GM19239 (cell line): ENCODE measurements at places on chromosomes 5 and 9.

DNA sequence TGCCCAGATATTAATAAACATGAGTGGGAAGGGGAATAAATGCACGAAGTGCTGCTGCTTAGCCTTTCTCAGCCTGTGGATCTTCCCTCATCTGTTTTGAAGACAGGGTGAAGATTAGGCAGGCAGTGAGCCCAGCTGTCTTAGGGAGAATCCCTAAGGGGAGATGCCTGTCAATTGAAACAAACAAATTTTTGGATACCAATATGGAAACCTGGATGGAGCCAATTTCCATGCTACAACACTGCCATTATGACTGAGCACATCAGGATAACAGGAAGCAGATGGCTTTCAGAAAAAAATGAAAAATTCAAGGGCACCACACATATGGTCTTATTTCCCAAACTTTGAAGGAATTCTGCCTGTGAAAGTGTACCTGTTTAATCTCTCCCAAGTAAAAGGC lies 80.3 kb downstream of the HMHB1 start:
- no peak for DNase-seq

GRCh38 chr5:93677359-93677891 lies 64.0 kb downstream of the POU5F2 start:
- no peak for DNase-seq

DNA sequence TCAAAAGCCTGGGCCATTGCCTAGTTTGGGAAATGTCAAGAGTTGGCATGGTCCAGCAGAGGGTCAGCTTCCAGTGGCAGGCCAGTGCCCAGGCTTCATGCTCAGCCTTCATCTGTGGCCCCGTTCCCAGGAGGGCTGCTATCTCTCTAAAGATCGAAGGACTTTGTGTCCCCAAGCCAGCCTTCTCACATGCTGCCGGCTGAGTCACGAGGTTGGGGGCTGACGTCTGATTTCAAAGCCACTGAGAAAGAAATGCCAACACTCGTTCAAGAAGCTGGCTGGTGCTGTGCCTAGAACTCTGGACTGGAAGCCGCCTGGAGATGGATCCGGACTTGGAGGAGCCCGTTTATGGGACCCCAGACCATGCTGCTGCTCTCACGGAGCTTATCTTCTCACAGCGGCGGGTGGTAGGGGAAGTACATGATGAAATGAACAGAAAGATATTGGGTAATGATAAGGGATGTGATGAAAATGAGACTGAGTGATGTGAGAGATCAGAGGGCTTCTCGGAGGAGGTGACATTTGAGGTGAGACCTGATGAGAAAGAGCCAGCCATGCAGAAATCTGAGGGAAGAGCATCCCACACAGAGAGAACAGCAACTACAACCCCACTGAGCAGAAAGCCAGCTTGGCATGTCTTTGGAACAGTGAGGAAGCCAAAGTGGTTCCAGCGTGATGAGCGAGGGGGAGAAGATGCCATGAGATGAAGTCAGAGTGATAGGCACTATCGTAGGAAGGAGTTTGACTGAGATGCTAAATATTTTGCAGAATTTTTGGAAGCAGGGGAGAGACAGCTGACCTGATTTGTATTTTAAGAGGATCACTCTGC lies 54.9 kb upstream of the BOD1 start:
- DNase-seq = no peak

GRCh38 chr9:124164811-124165210 lies 92.9 kb upstream of the NEK6 start:
- DNase-seq = no peak

GRCh38 chr9:133429641-133430161 lies 7.5 kb downstream of the ADAMTS13 start:
- DNase-seq = peak; percentile 59
